Smooth muscle cell of trachea (primary cell): ENCODE measurements at places on chromosomes 4 and X. TPM values are rescaled to one million over a fixed set of nuclear protein-coding genes. Genes with fewer than 3 reads are reported as not detected.

The SPP1 gene
- 0.29 and 0.83 TPM in 2 replicates for total RNA-seq

The SPANXA2 gene
- not detected in 2 replicates for total RNA-seq

The DGAT2L6 gene
- total RNA-seq: not detected in 2 replicates

The TRIM75 gene
- not detected in 2 replicates for total RNA-seq

The NR3C2 gene
- total RNA-seq: 4.5 and 4.8 TPM in 2 replicates

The IBSP gene
- 0.15 TPM in 1 of 2 replicates, not detected in the other for total RNA-seq

The RASL11B gene
- total RNA-seq: under 0.01 and 0.66 TPM in 2 replicates

The WNK3 gene
- 0.15 and 0.17 TPM in 2 replicates for total RNA-seq

The CXCL3 gene
- 1.5 and 10.6 TPM in 2 replicates for total RNA-seq

The FAM193A gene
- 14.4 and 15.1 TPM in 2 replicates for total RNA-seq

The NLGN3 gene
- total RNA-seq: 1.3 and 2.3 TPM in 2 replicates

The TLR6 gene
- total RNA-seq: 1.3 and 2.5 TPM in 2 replicates

The ACE2 gene
- total RNA-seq: not detected in 2 replicates

The HELQ gene
- 18.6 and 22.2 TPM in 2 replicates for total RNA-seq

The DHRSX gene
- 25.7 and 34.9 TPM in 2 replicates for total RNA-seq

The MAGEB17 gene
- total RNA-seq: not detected in 2 replicates

The FANCB gene
- total RNA-seq: 4.0 and 6.1 TPM in 2 replicates

The TNIP3 gene
- 0.17 and 0.87 TPM in 2 replicates for total RNA-seq

The CT45A2 gene
- total RNA-seq: not detected in 2 replicates

The BEX1 gene
- 0.15 and 0.17 TPM in 2 replicates for total RNA-seq

The CLDN22 gene
- total RNA-seq: not detected in 2 replicates

The RIBC1 gene
- total RNA-seq: 0.87 and 0.99 TPM in 2 replicates

The SEC24B gene
- total RNA-seq: 14.6 and 14.7 TPM in 2 replicates

The DCAF12L2 gene
- total RNA-seq: under 0.01 and 0.15 TPM in 2 replicates

The MAP7D2 gene
- under 0.01 TPM in 2 replicates for total RNA-seq

The TMEM271 gene
- not detected in 2 replicates for total RNA-seq

The PPBP gene
- not detected in 2 replicates for total RNA-seq

The CLNK gene
- not detected in 2 replicates for total RNA-seq

The NKRF gene
- 4.6 and 4.8 TPM in 2 replicates for total RNA-seq

The L1CAM gene
- 1.2 and 1.6 TPM in 2 replicates for total RNA-seq
